ENCODE measurements at places on chromosomes 1 and 21. TPM values are rescaled to one million over a fixed set of nuclear protein-coding genes. Genes with fewer than 3 reads are reported as not detected.

Gene CR1L
- total RNA-seq, result not detected

- DNase-seq, result no peak
Observed at GRCh38 chr1:71498542-71498941, 417.7 kb upstream of the ZRANB2 start.

GRCh38 chr1:111768023-111768422, 12.3 kb downstream of the DDX20 start:
- no peak for DNase-seq

- DNase-seq, result no peak
Observed at GRCh38 chr1:165795894-165796293, 27.2 kb upstream of the TMCO1 start.

DNA sequence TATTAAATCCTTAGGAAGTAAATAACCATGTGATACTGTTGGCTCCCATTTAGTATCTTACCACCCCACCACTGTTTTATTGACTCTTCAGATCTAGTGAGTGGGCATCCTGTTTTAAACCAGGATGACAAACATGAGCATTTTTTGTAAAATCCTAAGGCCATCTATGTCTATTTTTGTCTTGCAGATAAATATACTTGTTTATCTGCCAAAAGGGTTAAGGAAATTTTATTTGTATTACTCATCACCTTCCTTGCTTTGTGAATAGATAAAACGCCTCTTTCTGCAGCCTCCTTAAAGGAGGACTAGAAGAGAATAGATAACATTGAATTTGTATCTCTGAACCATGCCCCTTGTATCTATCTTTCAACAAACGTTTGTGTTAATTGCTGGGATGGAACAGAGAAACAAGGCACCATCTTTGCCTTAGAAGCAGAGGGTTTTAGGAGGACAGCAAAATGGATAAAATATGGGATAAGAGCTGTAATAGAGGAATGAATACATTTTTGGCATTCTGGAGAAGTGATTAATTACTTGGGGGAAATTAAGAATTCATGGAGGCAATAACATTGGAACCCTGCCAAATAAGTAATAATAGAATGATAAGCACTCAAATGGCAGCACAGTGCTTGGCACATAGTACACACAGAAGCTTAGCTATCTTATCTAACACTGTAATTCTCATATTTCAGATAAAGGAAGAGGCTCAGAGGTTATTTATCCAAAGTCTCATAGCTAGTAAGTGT, 14.7 kb downstream of the YTHDF2 start:
- DNase-seq, result no peak

DNA sequence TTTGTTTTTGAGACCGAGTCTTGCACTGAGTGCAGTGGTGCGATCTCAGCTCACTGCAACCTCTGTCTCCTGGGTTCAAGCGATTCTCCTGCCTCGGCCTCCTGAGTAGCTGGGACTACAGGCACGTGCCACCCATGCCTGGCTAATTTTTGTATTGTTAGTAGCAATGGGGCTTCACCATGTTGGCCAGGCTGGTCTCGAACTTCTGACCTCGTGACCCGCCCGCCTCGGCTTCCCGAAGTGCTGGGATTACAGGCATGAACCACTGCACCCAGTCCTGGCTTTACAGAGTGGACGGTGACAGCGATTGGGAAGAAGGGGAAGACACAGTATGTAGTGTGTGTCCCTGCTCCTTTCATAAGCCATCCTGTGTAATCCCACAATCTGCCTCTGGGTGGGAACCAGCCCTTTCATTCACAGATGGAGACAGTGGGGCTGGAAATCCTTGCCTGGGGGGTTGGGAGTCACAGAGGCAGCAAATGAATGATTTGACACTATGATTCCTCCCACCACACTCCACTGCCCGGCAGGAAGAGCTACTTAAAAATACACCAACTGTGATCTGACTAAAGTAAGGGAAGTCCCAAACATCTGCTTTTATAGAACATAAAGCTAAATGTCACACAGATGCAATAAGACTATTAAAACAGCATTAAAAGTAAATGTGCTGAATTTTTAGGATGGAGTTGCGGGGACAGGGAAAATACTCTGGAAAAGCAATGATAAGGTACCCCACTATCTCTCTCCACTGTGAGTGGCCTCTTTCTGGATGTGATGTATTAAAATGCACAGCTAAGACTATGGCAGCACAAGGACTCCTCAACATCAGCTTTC, 4.5 kb downstream of the PARP1 start:
- no peak for DNase-seq

DNA sequence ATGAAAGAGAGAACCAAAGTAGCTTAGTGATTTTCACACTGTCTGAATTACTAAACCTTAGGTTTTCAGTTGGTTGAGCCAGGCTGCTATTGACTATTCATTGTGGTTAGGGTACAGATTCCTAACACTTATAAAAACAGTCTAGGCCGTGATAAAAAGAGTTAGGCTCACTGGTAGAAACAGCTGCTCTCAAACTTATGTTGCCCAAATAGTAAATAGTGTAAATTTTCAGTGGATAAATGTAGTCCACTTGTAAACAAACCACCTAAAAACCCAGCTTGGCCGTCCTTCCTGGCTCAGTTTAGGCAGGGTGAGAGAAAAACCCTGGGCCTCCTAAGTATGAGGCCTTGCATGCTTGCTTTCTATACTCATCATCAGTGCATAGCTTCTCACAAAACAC, 34.9 kb downstream of the ARID1A start:
- no peak for DNase-seq

DNA sequence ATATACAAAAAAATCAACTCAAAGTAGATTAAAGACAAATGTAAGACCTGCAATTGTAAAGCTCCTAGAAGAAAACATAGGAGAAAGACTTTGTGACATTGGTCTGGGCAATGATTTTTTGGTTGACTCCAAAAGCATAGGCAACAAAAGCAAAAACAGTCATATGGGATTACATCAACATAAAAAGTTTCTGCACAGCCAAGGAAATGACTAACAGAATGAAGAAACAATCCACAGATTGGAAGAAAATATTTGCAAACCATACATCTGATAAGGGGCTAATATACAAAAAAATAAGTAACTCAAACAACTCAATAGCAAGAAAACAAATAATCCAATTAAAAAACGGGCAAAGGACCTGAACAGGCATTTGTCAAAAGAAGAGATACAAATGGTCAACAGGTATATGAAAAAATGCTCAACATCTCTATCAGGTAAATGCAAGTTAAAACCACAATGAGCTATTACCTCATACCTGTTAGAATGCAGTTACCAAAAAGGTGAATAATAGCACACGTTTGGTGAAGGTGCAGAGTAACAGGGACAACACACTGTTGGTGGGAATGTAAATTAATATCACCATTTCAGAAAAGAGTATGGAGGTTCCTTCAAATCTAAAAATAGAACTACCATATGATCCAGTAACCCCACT, 173.7 kb upstream of the COA6 start:
- DNase-seq, result no peak
